ENCODE measurements at places on chromosomes 2 and 18. TPM values are rescaled to one million over a fixed set of nuclear protein-coding genes. Genes with fewer than 3 reads are reported as not detected.

The SERPINB13 gene
- total RNA-seq: not detected

The SCG2 gene
- total RNA-seq: not detected

The KATNAL2 gene
- 1.0 TPM for total RNA-seq

The SH3BP4 gene
- total RNA-seq: not detected

The RAB6C gene
- total RNA-seq: not detected

The MC2R gene
- not detected for total RNA-seq

The ALKAL2 gene
- total RNA-seq: 0.80 TPM

The PLCD4 gene
- 0.30 TPM for total RNA-seq

The UGT1A8 gene
- not detected for total RNA-seq

The RPRD1A gene
- 28.6 TPM for total RNA-seq

The ALPI gene
- total RNA-seq: not detected

The FLACC1 gene
- 1.3 TPM for total RNA-seq

The PCARE gene
- total RNA-seq: not detected

The CREG2 gene
- 0.45 TPM for total RNA-seq

The PCBP1 gene
- total RNA-seq: 468 TPM

The NFATC1 gene
- total RNA-seq: 39.7 TPM

The TMEM37 gene
- total RNA-seq: not detected

The SIX3 gene
- total RNA-seq: 0.14 TPM
